ENCODE measurements at places on chromosomes 16 and 17. TPM values are rescaled to one million over a fixed set of nuclear protein-coding genes. Genes with fewer than 3 reads are reported as not detected.

NPIPA8 gene
- total RNA-seq, result not detected

DNA sequence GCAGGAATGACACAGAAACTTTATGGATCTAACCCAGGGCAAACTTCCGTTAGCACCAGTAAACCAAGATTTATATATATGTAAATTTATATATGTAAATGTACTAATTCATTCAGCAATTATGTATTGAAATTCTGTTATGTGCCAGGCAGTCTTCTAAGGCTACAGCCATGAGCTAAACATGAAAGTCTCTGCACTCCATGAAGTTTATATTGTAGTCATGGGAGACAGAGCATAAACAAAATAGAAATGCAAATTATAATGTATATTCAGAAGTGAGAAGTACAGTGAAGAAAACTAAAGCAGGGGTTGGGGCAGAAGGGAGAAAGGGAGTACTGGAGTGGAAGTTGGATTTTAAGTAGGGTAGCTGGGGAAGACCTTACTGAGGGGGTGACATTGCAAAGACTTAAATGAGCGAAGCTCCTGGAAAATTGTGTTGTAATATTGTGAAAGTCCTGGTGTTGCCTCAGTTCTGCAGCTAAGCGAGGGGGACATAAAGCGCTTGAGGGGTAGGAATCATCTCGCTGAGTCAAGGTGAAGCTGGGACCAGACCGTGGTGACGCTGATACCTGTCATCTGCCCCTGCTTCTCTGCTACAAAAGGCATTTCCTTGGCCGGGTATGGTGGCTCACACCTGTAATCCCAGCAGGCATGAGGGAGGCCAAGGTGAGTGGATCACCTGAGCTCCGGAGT lies 64.8 kb downstream of the YPEL2 start:
- H3K4me1 ChIP-seq, result peaks cover 11% of the 10 kb centered on the region
- no peak overlapping the region for H3K27ac ChIP-seq
- H3K27me3 ChIP-seq, result no peaks in the 10 kb centered on the region
- no peak overlapping the region for H3K4me3 ChIP-seq
- peaks cover 5% of the 10 kb centered on the region for H3K36me3 ChIP-seq

GRCh38 chr16:15911198-15911597 lies 22.8 kb upstream of the CEP20 start:
- H3K4me1 ChIP-seq, result no peaks in the 10 kb centered on the region
- H3K36me3 ChIP-seq, result no peaks in the 10 kb centered on the region
- DNase-seq, result no peak
- H3K27ac ChIP-seq, result no peak overlapping the region

- no peak overlapping the region for H3K4me3 ChIP-seq
- no peaks in the 10 kb centered on the region for H3K36me3 ChIP-seq
- H3K4me1 ChIP-seq, result no peaks in the 10 kb centered on the region
Measured at GRCh38 chr16:9159839-9160550, 68.6 kb downstream of the HAPSTR1 start.

All from hepatocyte (in vitro differentiated cells).